Stomach (tissue), 19 donors: ENCODE measurements at places on chromosomes 7 and 10. TPM values are rescaled to one million over a fixed set of nuclear protein-coding genes. Genes with fewer than 3 reads are reported as not detected.

The CYP3A7 gene
- polyA plus RNA-seq = not detected

The ATOH7 gene
- not detected for polyA plus RNA-seq

The NPC1L1 gene
- not detected for polyA plus RNA-seq

The CDH23 gene
- polyA plus RNA-seq = 0.37 TPM

The SAP25 gene
- 4.7 TPM for polyA plus RNA-seq

The OPALIN gene
- polyA plus RNA-seq = not detected

The TMEM273 gene
- polyA plus RNA-seq = 6.5 TPM

The INHBA gene
- not detected for polyA plus RNA-seq

The LIPF gene
- 15,849 TPM for polyA plus RNA-seq

The COMTD1 gene
- polyA plus RNA-seq = 119 TPM

The GCK gene
- 0.80 TPM for polyA plus RNA-seq

The GRID2IP gene
- 0.23 TPM for polyA plus RNA-seq

The GIMAP7 gene
- polyA plus RNA-seq = 9.0 TPM

The MRC1 gene
- polyA plus RNA-seq = 1.9 TPM

The POMZP3 gene
- polyA plus RNA-seq = 16.1 TPM

The RBM17 gene
- 41.4 TPM for polyA plus RNA-seq

The SRRM3 gene
- polyA plus RNA-seq = 5.6 TPM

The ZNF107 gene
- 1.2 TPM for polyA plus RNA-seq

The ITGB8 gene
- 1.9 TPM for polyA plus RNA-seq

The MACC1 gene
- polyA plus RNA-seq = 0.76 TPM

The IQUB gene
- not detected for polyA plus RNA-seq

The LBX1 gene
- not detected for polyA plus RNA-seq

The NOS3 gene
- polyA plus RNA-seq = 4.4 TPM

The INPP5F gene
- polyA plus RNA-seq = 4.9 TPM

The NXPH1 gene
- not detected for polyA plus RNA-seq

The GARIN1A gene
- 1.4 TPM for polyA plus RNA-seq

The GHRHR gene
- polyA plus RNA-seq = not detected

The RELN gene
- 0.58 TPM for polyA plus RNA-seq

The HIF1AN gene
- polyA plus RNA-seq = 3.2 TPM

The MUC3A gene
- 0.62 TPM for polyA plus RNA-seq

The CLCN1 gene
- 0.28 TPM for polyA plus RNA-seq

The SFRP5 gene
- 2.1 TPM for polyA plus RNA-seq

The SLC26A5 gene
- 0.08 TPM for polyA plus RNA-seq

The OR13A1 gene
- polyA plus RNA-seq = not detected

The ERVW-1 gene
- not detected for polyA plus RNA-seq

The CALML5 gene
- polyA plus RNA-seq = not detected

The NRCAM gene
- 1.6 TPM for polyA plus RNA-seq

The DLG5 gene
- 9.2 TPM for polyA plus RNA-seq

The TFEC gene
- polyA plus RNA-seq = 0.25 TPM

The STAMBPL1 gene
- 7.4 TPM for polyA plus RNA-seq

The SFXN4 gene
- polyA plus RNA-seq = 50.6 TPM

The NPTX2 gene
- 4.5 TPM for polyA plus RNA-seq

The CCAR1 gene
- polyA plus RNA-seq = 38.3 TPM

The NRBF2 gene
- 6.8 TPM for polyA plus RNA-seq

The SPDYE9 gene
- not detected for polyA plus RNA-seq

The RASA4 gene
- polyA plus RNA-seq = 13.1 TPM

The PTPRZ1 gene
- 13.9 TPM for polyA plus RNA-seq

The FOXK1 gene
- 3.9 TPM for polyA plus RNA-seq

The PLA2G12B gene
- not detected for polyA plus RNA-seq

The MOGAT3 gene
- not detected for polyA plus RNA-seq

The HMX2 gene
- not detected for polyA plus RNA-seq

The BHLHA15 gene
- polyA plus RNA-seq = 1.3 TPM

The MYL10 gene
- not detected for polyA plus RNA-seq

The VPS37D gene
- 2.2 TPM for polyA plus RNA-seq

The ASZ1 gene
- polyA plus RNA-seq = not detected

The NUTM2A gene
- 0.92 TPM for polyA plus RNA-seq

The ZNF12 gene
- polyA plus RNA-seq = 6.6 TPM
